WTC11 (cell line): ENCODE measurements at places on chromosomes 1 and 21. TPM values are rescaled to one million over a fixed set of nuclear protein-coding genes. Genes with fewer than 3 reads are reported as not detected.
A peak's percentile ranks its signal among the peaks of the same experiment; 100 is the strongest.

Gene OR2AK2
- total RNA-seq: not detected in 3 replicates

Gene ZMYND12
- total RNA-seq: 0.63 to 1.4 TPM (median 0.89 TPM) in 3 replicates

Gene HAPLN2
- 1.1 to 1.3 TPM (median 1.2 TPM) in 3 replicates for total RNA-seq

Gene KRTAP22-2
- total RNA-seq: not detected in 3 replicates

Gene SPATA46
- not detected in 3 replicates for total RNA-seq

GRCh38 chr1:95534985-95535384 lies 301.0 kb downstream of the RWDD3 start:
- H3K4me3 ChIP-seq: no peak overlapping the region
- H3K4me1 ChIP-seq: 0 out of 2 replicates have a peak, but pooled peaks cover 2% of the 10 kb centered on the region
- DNase-seq: no peak
- H3K27ac ChIP-seq: no peak overlapping the region
- peaks cover 4% of the 10 kb centered on the region; the same call in 1 of the 2 replicates for H3K36me3 ChIP-seq

DNA sequence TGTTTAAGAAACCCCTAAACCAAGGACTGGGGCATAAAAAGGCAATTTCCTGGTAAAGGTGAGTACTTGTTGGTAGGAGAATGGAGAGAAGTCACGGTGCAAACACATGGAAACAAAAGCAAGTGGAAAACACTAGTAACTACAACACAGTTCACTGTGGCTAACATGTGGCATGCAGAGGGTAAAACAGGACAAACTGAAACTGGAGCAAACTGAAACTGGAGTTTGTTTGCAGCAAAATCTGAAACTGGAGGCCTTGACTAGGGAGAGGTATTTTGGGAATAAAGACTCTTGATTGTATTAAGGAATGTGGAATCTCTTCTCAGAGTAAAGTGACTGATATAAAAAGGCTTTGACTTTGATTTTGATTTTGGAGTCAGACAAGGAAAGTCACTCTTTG lies 376.3 kb upstream of the PRMT6 start:
- H3K27me3 ChIP-seq: no peaks in the 10 kb centered on the region
- H3K27ac ChIP-seq: no peak overlapping the region
- H3K4me1 ChIP-seq: peaks cover 21% of the 10 kb centered on the region
- no peak overlapping the region for H3K4me3 ChIP-seq

DNA sequence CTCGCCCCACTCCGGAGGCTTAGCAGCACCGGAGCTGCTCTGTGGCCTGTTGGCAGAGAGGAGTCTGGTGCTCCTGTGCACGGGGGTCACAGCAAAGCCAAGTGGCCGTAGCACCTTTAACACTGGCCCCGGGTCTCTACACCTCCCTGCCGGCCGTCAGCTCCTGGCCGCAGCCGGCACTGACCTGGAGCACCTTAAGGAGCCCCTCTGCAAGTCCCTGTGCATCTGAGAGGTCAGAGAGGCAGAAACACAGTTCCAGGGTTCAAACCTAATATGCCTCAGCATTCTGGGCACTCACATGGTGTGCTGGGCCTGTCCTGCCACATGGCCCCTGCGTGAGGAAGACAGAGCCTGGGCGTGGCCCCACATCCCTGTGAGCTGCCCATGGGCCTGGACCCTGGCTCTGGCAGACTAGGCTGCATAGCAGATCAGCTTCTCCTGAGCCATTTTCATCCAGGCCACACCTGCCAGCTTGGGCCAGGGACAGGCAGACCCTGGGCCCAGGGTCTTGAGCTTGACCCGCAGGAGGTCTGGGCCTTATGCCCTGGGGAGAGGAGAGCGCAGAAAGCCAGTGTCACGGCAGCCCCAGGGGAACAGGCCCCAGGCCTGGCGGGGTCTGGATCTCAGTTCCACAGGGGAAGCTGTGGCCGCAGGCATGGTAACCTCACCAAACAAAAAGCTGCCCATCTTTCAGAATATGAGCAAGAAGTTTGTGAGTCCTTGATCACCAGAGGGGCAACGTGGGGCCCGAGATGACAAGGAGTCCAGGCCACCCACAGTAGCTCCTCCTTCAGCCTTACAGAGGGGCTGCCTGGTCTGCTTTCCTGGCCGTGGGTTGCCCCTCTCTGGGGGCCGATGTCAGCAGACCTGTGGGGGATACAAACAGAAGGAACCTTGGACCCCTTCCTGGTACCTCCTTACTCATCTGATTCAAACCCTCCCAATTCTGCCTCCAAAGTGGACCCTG lies 146.0 kb upstream of the COL6A1 start:
- peaks cover 7% of the 10 kb centered on the region for H3K36me3 ChIP-seq
- H3K27ac ChIP-seq: no peak overlapping the region
- H3K4me3 ChIP-seq: no peak overlapping the region
- no peaks in the 10 kb centered on the region for H3K27me3 ChIP-seq
- DNase-seq: no peak
- H3K4me1 ChIP-seq: peaks cover 32% of the 10 kb centered on the region

DNA sequence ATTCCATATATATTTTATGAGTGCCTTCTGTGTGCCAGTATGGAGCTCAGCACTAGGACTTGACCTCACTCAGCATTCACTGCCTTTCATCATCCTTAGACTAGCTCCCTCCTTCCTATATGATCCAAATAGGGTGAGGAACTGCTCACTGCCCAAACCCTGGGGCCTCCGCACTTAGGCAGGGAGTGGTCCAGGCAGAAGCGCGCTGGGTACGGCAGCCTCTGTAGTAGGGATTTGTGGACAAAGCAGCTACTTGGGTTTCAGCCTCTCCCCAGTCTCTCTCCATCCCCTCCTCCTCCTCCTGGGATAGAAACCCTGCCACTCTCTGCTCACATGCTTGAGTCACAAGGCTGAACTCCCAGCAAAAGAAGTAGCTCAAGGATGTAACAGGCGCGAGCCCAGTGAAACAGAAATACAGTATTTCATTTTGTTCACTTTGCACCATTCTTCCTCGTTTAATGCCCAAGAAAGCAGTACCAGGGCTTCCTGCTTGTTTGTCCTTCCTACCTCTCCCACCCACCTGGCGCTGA lies 32.9 kb downstream of the PLEKHA6 start:
- no peaks in the 10 kb centered on the region for H3K36me3 ChIP-seq
- H3K27ac ChIP-seq: no peak overlapping the region
- H3K27me3 ChIP-seq: no peaks in the 10 kb centered on the region
- peaks cover 23% of the 10 kb centered on the region for H3K4me1 ChIP-seq
- no peak overlapping the region for H3K4me3 ChIP-seq
- DNase-seq: no peak

DNA sequence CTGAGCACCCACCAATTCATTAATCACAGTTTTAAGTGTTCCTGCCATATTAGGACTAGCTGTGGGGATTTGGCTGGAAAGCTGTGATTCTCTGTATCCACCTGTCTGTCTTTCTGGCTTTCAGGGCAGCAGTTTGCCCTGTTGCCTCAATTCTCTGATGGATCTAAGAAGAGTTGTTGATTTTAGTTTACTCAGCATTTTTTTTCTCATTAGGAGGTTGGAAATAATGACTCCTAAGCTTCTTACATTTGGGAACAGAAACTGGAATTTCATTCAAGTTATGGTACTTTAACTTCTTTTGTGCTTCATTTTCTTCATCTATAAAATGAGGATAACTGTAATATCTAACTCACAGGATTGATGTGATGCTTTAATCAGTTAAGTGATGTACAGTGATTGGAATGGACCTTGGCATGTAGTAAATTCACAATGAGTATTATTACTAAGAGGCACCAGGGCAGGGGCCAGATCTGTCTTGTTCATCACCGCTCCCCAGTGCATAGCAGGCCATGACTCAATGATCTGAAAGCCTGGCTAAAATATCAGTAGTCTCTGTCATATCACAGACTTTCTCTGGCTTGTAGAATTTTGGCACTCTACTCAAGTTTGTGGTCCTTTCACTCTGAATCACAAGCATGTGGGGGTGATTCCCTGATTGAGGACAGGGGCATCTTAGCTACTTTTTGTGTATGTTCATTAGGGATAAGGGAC lies 51.4 kb upstream of the GREM2 start:
- H3K4me3 ChIP-seq: no peak overlapping the region
- peaks cover 2% of the 10 kb centered on the region; the same call in 1 of the 2 replicates for H3K4me1 ChIP-seq
- no peak overlapping the region for H3K27ac ChIP-seq

GRCh38 chr1:94425821-94426484 lies 7.8 kb downstream of the ABCD3 start:
- DNase-seq: no peak
- peaks cover 23% of the 10 kb centered on the region for H3K4me1 ChIP-seq
- H3K4me3 ChIP-seq: no peak overlapping the region
- peaks cover 23% of the 10 kb centered on the region for H3K36me3 ChIP-seq
- no peak overlapping the region; the same call in 1 of the 2 replicates for H3K27ac ChIP-seq
- no peaks in the 10 kb centered on the region for H3K27me3 ChIP-seq

GRCh38 chr1:180343921-180344769 lies 114.1 kb downstream of the LHX4 start:
- H3K27me3 ChIP-seq: no peaks in the 10 kb centered on the region
- no peak overlapping the region for H3K27ac ChIP-seq
- DNase-seq: no peak

DNA sequence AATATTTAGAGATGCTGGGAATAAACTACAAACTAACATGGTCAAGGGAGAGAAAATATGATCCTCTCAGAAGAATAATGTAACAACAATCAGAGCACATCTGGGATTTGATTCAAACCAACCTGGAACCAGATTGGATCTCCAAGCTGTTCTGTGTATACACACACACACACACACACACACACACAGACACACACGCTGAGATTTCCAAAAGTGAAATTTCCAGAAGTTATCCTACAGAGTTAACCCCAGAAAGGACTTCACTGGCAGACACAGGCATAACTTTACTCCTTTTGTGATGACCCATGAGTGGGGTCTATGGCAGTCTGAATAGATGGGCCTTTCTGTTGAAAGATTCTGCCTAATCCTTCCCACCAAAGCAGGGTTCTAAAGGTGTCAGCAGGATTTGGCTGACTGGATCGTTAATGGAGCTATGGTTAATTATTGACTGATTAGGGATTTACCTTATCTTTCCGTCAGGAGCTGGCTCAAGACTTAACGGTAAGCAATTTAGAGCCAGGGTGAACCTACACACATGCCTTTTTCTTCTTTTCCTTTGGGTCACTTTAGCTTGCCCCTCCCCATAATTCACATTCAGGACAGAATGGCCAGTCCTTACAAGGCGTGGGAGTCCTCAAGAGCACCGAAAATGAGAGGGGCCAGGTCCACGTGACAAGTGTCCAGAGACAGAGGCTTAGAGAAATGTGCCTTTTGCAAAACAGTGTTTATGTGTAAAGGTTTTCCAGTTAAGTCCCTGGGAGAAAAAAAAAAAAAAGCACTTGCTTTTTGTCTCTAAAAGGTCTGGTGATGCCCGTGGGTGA lies 10.9 kb upstream of the PROX1 start:
- peaks cover 65% of the 10 kb centered on the region for H3K27me3 ChIP-seq
- H3K4me1 ChIP-seq: peaks cover 44% of the 10 kb centered on the region
- DNase-seq: no peak
- H3K4me3 ChIP-seq: 0 out of 2 replicates have a peak overlapping the region, but pooled peaks have one; percentile 17
- no peaks in the 10 kb centered on the region for H3K36me3 ChIP-seq
- H3K27ac ChIP-seq: no peak overlapping the region

- H3K27me3 ChIP-seq: peaks cover 34% of the 10 kb centered on the region
- H3K4me1 ChIP-seq: peaks cover 19% of the 10 kb centered on the region
- no peak overlapping the region for H3K4me3 ChIP-seq
- H3K36me3 ChIP-seq: no peaks in the 10 kb centered on the region
- DNase-seq: no peak
These were observed 4.3 kb upstream of the CSF1 start for GRCh38 chr1:109906160-109906838.

GRCh38 chr1:31764312-31765040 lies at the start of gene ADGRB2:
ADGRB2 (minus strand) TSS chr1:31764340; CDS start chr1:31757221, 7,119 bp downstream.
- peaks cover 25% of the 10 kb centered on the region for H3K27me3 ChIP-seq
- peak within 1 kb of the TSS; percentile 82 for H3K4me3 ChIP-seq
- peaks cover 61% of the 10 kb centered on the region for H3K4me1 ChIP-seq
- peak; percentile 70 for DNase-seq

DNA sequence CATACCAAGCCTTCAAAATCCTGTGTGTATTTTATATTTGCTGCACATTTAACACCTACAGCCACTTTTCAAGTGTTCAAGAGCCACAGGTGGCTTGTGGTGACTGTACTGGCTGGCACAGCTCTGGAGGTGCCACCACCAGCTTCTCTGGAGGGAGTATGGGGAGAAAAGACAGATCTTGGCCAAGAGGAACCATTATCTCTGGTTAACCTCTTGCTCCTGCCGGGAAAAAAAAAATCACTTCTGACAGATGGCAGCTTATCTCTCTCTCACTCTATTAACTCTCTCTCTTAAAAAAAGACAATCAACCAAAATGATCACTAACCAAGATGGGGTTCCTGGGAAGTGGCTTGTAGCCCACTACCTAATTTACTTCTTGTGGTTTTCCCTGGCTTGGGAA lies 1.2 kb upstream of the RIIAD1 start:
- peaks cover 81% of the 10 kb centered on the region for H3K27me3 ChIP-seq
- H3K36me3 ChIP-seq: no peaks in the 10 kb centered on the region
- no peak for DNase-seq
- H3K27ac ChIP-seq: no peak overlapping the region
- peaks cover 42% of the 10 kb centered on the region for H3K4me1 ChIP-seq

GRCh38 chr1:65821386-65821785 lies 28.7 kb downstream of the PDE4B start:
- no peaks in the 10 kb centered on the region for H3K27me3 ChIP-seq
- H3K4me1 ChIP-seq: no peaks in the 10 kb centered on the region
- no peaks in the 10 kb centered on the region for H3K36me3 ChIP-seq
- H3K27ac ChIP-seq: no peak overlapping the region
- DNase-seq: no peak

- no peak overlapping the region for H3K4me3 ChIP-seq
- peaks cover 30% of the 10 kb centered on the region for H3K27me3 ChIP-seq
- H3K27ac ChIP-seq: no peak overlapping the region
- peaks cover 25% of the 10 kb centered on the region for H3K36me3 ChIP-seq
- no peak for DNase-seq
These were observed 82.0 kb downstream of the OLFML3 start for GRCh38 chr1:114061121-114061830.
